ENCODE measurements at places on chromosomes 2 and 18.

- no peak for DNase-seq
Measured at GRCh38 chr18:63158012-63158631, 161.4 kb downstream of the BCL2 start.

GRCh38 chr2:21042958-21043743, 722 bp downstream of the APOB start:
- peak; percentile 59 for DNase-seq

DNA sequence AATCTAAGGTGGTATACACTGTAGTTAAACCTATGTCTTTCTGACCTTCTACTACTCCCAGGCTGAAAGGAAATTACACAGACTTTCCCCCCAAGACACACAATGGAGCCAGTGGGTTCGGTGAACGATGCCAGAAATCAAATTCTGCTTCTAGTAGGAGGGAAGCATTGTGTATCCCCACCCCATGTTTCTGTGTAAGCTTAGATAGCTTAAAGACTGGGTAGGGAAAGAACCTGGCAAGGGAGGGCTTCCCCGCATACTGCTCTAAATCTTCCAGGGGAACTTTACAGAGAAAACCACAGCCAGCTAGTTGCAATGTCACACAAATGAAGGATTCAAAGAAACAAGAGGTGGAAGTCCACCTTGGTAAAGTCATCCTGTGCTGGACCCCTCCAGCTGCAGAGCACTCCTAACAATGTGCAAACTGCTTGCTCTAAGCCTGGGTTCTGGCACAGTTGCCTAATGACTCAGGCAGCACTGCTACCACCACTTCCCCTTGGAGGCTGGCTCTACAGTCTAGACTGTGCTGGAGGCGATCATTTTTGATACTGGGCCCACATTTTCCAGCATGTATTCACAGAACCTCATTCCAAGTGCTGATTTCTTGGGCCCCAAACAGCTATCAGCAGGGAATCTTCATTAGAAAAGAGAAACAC, 47.5 kb downstream of the TRIB2 start:
- no peak for DNase-seq

DNA sequence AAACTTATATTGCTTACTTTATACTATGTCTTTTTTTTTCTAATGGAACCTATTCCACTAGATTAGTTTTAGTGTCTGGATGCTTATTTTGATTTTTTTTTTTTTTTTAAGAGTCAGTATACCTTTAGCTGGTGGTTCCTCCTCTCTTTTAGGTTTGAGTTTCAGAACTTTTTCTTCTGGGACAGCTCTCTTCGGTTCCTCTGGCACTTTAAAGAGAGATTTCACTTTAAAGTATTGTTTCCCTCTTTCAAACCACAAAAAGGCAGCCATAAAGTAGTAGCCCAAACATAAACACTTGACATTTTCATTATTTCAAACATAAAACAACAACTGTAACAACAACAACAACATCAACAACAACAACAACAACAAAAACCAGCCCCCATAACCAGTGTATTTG, 123.3 kb downstream of the TTN start:
- no peak for DNase-seq

- no peak for DNase-seq
Measured at GRCh38 chr2:164613321-164613982, 7.8 kb downstream of the GRB14 start.

GRCh38 chr2:20021405-20022009, 9.0 kb upstream of the MATN3 start:
- peak; percentile 29 for DNase-seq

- DNase-seq = no peak
Measured at GRCh38 chr2:224042191-224042696, 3.2 kb upstream of the SERPINE2 start.

GRCh38 chr2:209817844-209818271, 46.2 kb downstream of the UNC80 start:
- no peak for DNase-seq

GRCh38 chr2:42978175-42978886, 185.9 kb upstream of the HAAO start:
- no peak for DNase-seq

- no peak for DNase-seq
Measured at GRCh38 chr2:46831051-46831868, 84.3 kb downstream of the MCFD2 start.

DNA sequence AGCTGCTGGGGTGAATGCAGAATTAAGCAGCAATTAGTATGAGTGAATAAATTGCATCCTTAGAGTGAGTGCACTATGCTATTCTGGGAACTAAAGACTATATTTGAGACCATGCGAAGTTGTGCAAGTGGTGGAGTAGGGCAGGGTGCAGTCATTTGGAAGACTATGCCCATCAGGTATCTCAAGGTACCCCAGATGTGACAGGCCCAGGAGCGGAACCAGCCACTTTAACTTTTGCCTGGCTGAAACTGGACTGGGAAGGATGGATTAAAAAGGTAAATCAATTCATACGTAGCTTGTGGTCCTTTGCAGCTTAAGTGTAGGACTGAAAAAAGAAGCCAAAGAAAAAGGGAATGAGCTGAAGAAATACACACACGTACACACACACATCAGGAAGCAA, 1.7 kb downstream of the KYNU start:
- DNase-seq = no peak

Data from KBM-7 (cell line).